ENCODE measurements at places on chromosomes 16 and 17. TPM values are rescaled to one million over a fixed set of nuclear protein-coding genes. Genes with fewer than 3 reads are reported as not detected.

Gene CCL16
- total RNA-seq, result not detected

Gene GID4
- total RNA-seq, result 9.1 TPM

Gene CES1
- total RNA-seq, result 0.88 TPM

Gene SYCE1L
- total RNA-seq, result not detected

Gene STAC2
- total RNA-seq, result 0.19 TPM

Gene ZNF423
- 5.9 TPM for total RNA-seq

Gene CLEC3A
- not detected for total RNA-seq

Gene NOMO2
- 39.1 TPM for total RNA-seq

Gene VTN
- total RNA-seq, result not detected

DNA sequence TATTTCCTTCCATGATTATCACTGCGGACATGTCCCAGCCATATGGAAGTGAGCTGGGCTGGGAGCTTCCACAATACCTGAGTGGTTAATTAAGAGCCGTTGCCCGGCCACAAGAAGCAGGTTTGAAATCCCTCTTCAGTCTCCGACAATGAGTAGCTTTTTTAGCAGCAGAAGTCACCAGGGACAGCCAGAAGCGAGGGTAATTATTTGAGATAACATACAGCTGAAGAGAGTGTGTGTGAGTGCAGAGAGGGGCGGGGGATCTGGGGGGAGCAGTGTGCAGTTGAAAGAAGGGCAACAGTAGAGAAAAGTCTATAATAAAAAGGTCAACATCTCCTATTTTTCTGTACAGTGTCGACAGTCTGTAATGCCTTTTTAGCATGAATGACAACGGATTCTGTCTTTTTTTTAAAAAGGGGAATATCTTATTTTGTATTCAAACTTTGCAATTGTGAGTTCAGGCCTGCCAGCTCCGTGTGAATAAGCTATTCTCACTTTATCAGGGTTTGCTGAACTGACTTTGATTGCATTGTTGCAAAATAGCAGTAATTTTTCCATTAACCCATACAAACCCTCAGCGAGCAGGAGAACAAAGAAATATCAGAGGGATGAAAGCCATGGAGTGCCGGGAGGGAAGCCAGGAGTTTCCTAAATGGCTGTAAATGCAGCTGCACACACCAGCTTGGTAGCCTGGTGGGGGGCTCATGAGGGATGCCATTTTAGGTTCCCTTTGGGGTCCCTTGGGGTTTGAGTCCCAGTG is 220.3 kb upstream of the IRX3 start:
- no peak for DNase-seq
- no peak overlapping the region for H3K4me3 ChIP-seq
- H3K27ac ChIP-seq, result no peak overlapping the region
- no peaks in the 10 kb centered on the region for H3K4me1 ChIP-seq

DNA sequence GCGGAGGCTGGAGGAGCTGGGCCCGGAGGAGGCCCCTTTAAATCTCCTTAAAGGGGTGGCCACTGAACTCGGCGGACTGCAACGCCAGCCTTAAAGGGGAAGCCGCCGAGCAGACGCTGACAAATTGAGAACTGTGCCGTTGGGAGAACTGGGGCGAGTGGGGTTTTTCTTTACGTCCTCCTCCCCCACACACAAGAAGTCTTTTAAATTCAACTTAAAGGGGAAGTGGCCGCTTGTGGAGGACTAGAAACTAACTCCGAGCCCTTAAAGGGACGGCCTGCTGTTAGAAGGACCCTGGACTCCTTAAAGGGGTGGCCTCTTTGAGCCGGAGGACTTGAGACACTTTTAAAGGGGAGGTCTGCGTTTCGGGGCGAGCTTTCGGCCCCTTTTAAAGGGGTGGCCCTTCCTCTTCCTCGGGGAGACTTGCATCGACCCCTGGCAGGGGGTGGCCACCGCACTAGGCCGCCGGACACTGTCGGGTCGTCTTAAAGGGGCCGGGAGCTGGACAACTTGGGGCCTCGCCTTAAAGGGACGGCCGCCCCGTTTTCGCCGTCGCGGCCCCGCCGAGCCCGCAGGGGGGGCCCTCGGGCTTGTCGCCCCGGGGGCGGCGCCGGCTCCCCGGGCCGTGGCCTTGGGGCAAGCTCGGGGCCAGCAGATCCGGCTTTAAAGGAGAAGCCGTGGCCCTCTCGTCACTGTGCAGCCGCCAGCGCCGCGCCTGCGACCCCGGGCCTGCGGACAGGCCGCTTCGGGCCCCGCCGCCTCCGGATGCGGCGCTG is 688 bp downstream of the FBRS start:
- H3K4me3 ChIP-seq, result peak overlapping the region; percentile 98
- H3K36me3 ChIP-seq, result peaks cover 65% of the 10 kb centered on the region
- peak; percentile 93 for DNase-seq
- H3K27me3 ChIP-seq, result no peaks in the 10 kb centered on the region
- H3K4me1 ChIP-seq, result peaks cover 37% of the 10 kb centered on the region

- no peak overlapping the region for H3K4me3 ChIP-seq
- H3K27me3 ChIP-seq, result no peaks in the 10 kb centered on the region
- H3K4me1 ChIP-seq, result no peaks in the 10 kb centered on the region
These were observed 70.3 kb downstream of the NFATC3 start for GRCh38 chr16:68155425-68155824.

DNA sequence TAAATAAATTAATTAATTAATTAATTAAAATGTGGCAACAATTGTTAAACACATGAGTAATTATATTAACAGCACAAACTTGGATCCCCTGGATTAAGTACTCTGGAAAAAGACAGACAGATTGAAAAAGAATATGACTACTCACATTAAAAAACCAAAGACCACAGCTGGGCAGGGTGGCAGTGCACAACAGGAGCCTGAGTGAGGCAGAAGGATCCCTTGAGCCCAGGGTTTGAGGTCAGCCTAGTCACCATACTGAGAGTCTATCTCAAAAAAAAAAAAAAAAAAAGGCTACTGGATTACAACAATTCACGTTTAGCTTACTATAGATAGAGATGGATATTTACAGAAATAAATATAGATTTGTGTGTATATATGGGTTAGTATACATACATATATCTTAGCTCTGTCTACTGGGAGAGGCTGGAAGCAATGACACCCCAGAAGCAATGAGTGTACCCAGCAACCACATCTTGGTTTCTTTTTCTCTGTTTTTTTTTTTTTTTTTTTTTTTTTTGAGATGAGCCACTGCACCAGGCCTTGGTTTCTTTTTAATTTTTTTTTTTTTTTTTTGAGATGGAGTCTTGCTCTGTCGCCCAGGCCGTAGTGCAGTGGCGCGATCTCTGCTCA is 10.6 kb upstream of the SUZ12 start:
- H3K4me3 ChIP-seq, result no peak overlapping the region
- no peaks in the 10 kb centered on the region for H3K4me1 ChIP-seq
- H3K27ac ChIP-seq, result no peak overlapping the region
- no peak for DNase-seq

- peaks cover 6% of the 10 kb centered on the region for H3K36me3 ChIP-seq
- DNase-seq, result no peak
- H3K27me3 ChIP-seq, result no peaks in the 10 kb centered on the region
- no peak overlapping the region for H3K27ac ChIP-seq
- peaks cover 6% of the 10 kb centered on the region for H3K4me1 ChIP-seq
These were observed 10.6 kb downstream of the GPRC5B start for GRCh38 chr16:19874026-19874425.

- no peaks in the 10 kb centered on the region for H3K4me1 ChIP-seq
- no peaks in the 10 kb centered on the region for H3K27me3 ChIP-seq
- no peak for DNase-seq
These were observed 345.7 kb downstream of the CNTNAP4 start for GRCh38 chr16:76622876-76623275.

DNA sequence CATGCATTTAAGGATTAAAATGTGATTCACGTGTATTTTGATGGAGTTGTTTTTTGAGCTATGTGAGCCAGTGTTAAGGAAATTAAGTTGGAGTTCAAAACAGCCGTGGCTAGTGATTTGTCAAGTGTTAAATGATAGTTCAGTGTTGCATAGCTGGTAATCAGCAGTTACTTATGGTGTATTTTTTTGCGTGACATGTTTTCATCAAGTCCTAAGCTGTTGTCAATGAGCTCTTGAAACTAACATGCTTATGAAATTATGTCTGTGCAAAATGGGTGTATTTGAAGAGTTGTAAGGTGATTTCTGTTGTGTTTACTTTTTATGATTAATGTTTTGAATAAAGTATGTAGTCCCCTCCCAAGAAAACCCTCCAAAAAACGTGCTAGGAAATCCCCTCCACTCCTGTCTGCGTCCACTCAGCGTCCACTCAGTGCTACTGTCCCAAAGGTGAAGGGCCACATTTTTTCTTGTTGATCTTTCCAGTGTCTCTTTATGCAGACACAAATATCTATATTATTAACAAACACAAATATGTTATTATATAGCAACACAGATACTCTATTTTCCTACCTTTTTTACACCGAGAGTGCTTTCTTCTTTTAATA is 30.0 kb downstream of the USP10 start:
- H3K27ac ChIP-seq, result peak overlapping the region; percentile 47
- no peak overlapping the region for H3K4me3 ChIP-seq
- H3K4me1 ChIP-seq, result peaks cover 30% of the 10 kb centered on the region
- H3K27me3 ChIP-seq, result no peaks in the 10 kb centered on the region

DNA sequence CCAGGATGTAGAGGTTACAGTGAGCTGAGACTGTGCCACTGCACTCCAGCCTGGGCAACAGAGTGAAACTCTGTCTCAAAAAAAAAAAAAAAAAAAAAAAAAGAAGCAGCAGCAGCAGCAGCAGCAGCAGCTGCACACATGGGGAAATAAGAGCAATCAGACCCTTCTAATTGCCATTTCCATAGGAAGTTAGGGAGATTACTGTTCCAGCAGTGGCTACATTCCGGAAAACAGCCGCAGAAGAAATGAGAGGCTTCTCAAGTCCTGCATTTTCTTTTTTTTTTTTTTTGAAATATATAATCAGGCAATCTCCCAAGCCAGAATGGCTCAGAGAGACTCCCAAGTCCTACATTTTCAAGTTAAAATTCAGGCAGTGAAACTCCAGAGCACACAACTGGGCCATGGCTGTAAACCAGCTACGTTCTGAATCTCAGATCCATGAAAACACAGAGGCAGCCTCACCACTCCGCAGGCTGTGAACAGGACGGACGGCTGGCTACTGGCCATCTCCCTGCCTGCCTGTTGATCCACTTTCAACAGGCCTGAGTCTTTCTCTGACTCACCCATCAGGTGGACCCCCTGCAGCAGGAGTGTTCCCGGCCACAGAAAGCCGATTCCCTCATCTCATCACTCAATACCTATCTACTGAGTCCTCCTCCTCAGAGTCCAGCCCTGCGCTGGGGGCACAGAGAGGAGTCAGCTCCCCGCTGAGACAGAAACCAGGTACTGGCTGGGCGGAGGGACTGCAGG is 15.0 kb downstream of the TRPV1 start:
- H3K27ac ChIP-seq, result no peak overlapping the region
- H3K36me3 ChIP-seq, result peaks cover 9% of the 10 kb centered on the region
- no peaks in the 10 kb centered on the region for H3K4me1 ChIP-seq
- no peaks in the 10 kb centered on the region for H3K27me3 ChIP-seq
- H3K4me3 ChIP-seq, result no peak overlapping the region

DNA sequence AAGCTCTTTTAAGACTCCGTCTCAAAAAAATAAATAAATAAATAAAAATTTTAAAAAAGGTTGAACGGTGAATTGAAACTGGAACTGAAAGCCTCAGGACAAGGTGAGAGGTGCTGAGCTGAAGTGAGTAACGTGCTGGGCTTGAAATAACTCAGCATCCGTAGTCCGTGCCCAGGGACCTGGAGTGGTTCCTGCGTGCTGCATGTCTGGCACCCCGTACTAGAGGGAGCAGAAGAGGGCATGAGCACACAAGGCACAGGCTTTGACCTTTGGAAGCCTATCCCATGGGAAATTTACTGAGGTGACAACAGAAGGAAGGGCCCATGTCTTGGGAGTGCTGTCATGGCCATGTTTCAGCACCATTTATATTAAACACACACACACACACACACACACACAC is 4.5 kb upstream of the MEIOB start:
- H3K4me3 ChIP-seq, result no peak overlapping the region
- no peaks in the 10 kb centered on the region for H3K36me3 ChIP-seq
- H3K4me1 ChIP-seq, result no peaks in the 10 kb centered on the region
- no peak overlapping the region for H3K27ac ChIP-seq
- peaks cover 87% of the 10 kb centered on the region for H3K27me3 ChIP-seq

GRCh38 chr17:27342059-27342458 is 48.1 kb downstream of the WSB1 start:
- H3K4me1 ChIP-seq, result peaks cover 8% of the 10 kb centered on the region
- H3K36me3 ChIP-seq, result no peaks in the 10 kb centered on the region
- H3K4me3 ChIP-seq, result no peak overlapping the region
- H3K27me3 ChIP-seq, result no peaks in the 10 kb centered on the region

- DNase-seq, result no peak
- H3K4me3 ChIP-seq, result no peak overlapping the region
- H3K27ac ChIP-seq, result no peak overlapping the region
- H3K4me1 ChIP-seq, result peaks cover 25% of the 10 kb centered on the region
- H3K36me3 ChIP-seq, result peaks cover 21% of the 10 kb centered on the region
These were observed 45.3 kb downstream of the CPNE2 start for GRCh38 chr16:57137566-57138273.

GRCh38 chr16:11562411-11562810 is 24.3 kb downstream of the LITAF start:
- H3K36me3 ChIP-seq, result no peaks in the 10 kb centered on the region
- peak overlapping the region; percentile 83 for H3K27ac ChIP-seq
- DNase-seq, result no peak
- no peak overlapping the region for H3K4me3 ChIP-seq
- H3K27me3 ChIP-seq, result no peaks in the 10 kb centered on the region

- no peak overlapping the region for H3K27ac ChIP-seq
- peaks cover 56% of the 10 kb centered on the region for H3K36me3 ChIP-seq
- no peak for DNase-seq
These were observed 10.8 kb downstream of the MAP2K3 start for GRCh38 chr17:21295036-21295952.

- H3K4me1 ChIP-seq, result peaks cover 33% of the 10 kb centered on the region
- no peak overlapping the region for H3K4me3 ChIP-seq
- H3K27me3 ChIP-seq, result no peaks in the 10 kb centered on the region
- peaks cover 5% of the 10 kb centered on the region for H3K36me3 ChIP-seq
- peak overlapping the region; percentile 81 for H3K27ac ChIP-seq
These were observed 2.4 kb downstream of the MEAK7 start for GRCh38 chr16:84502075-84502474.

- H3K36me3 ChIP-seq, result no peaks in the 10 kb centered on the region
- H3K27me3 ChIP-seq, result no peaks in the 10 kb centered on the region
- no peak overlapping the region for H3K27ac ChIP-seq
- H3K4me1 ChIP-seq, result no peaks in the 10 kb centered on the region
- H3K4me3 ChIP-seq, result no peak overlapping the region
These were observed 333.1 kb downstream of the CPPED1 start for GRCh38 chr16:12470311-12471229.

DNA sequence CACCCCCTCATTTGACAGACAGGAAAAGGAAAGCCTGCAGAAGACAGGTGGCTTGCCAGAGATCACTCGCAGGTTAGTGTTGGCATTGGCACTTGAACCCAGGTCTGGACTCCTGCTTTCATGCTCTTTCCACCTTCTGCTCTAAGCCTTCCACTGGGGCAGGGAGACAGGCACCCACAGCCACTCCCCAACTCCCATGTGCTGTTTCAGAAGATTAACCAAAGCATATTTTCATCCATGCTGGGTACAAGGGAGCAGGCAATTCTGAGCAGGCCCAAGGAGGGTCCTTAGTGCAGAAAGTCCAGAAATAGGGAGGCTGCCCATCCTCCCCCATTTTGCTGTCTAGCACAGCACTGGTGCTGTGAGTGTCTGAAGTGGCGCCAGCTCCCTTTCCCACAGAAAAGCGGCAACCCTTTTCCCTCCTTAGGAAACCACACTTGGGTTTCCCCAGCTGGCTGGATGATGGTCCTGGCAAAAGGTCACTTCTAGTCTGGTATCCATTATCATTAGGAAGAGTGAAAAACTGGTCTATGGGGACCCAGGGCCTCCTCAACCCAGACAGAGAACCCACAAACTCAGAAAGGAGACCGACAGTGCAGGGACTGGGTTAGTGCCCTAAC is 2.0 kb upstream of the CAVIN1 start:
- H3K27ac ChIP-seq, result peak overlapping the region; percentile 39
- H3K4me3 ChIP-seq, result no peak overlapping the region
- DNase-seq, result no peak
- no peaks in the 10 kb centered on the region for H3K36me3 ChIP-seq
- no peaks in the 10 kb centered on the region for H3K27me3 ChIP-seq
- peaks cover 13% of the 10 kb centered on the region for H3K4me1 ChIP-seq

Measured in esophagus squamous epithelium (tissue), 5 donors.